Stimulated activated CD8-positive, alpha-beta memory T cell treated with anti-CD3 and anti-CD28 coated beads, Interleukin-7, amount 100 ng/mL, for 1 hour (primary cell): ENCODE measurements at places on chromosomes 5 and 9.

DNA sequence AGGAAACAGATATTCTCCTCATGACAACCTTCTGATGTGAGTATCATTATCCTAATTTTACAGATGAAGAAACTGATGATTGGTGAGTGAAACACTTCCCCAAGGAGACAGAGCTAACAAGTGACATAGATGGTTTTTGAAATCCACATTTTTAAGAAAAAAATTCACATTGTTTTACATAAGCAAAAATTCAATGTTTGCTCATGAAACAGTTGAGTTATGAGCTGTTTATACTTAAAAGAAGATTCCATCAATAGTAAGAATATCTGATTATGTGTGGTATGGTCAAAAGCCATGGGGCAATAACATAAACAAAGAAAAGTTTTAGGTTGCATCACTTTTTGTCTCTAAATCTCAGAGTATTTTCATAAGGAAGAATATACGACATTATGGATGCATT is 167.9 kb upstream of the PAPPA start:
- no peak for DNase-seq

- DNase-seq: no peak
These were observed 1.2 kb upstream of the DMRT1 start for GRCh38 chr9:840343-840742.

DNA sequence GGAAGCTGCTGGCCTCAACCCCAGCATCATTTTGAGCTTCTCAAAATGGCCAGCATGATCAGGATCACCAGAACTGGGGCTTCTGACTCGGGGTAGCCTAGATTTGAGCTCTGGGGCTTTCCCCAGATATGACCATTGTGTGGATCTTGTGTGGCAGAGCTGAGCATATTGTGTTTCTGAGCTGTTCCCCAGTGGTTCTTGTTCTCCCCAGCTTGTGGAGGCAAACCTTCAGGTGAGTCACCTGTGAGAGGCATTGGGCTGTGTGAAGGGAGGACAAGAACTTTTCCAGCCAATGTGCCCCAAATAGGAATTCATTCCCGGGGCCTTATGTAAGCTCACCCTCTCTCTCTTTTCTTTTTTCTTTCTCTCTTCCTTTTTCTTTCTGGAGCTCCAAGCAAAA is 80.7 kb upstream of the PITX1 start:
- no peak for DNase-seq

DNA sequence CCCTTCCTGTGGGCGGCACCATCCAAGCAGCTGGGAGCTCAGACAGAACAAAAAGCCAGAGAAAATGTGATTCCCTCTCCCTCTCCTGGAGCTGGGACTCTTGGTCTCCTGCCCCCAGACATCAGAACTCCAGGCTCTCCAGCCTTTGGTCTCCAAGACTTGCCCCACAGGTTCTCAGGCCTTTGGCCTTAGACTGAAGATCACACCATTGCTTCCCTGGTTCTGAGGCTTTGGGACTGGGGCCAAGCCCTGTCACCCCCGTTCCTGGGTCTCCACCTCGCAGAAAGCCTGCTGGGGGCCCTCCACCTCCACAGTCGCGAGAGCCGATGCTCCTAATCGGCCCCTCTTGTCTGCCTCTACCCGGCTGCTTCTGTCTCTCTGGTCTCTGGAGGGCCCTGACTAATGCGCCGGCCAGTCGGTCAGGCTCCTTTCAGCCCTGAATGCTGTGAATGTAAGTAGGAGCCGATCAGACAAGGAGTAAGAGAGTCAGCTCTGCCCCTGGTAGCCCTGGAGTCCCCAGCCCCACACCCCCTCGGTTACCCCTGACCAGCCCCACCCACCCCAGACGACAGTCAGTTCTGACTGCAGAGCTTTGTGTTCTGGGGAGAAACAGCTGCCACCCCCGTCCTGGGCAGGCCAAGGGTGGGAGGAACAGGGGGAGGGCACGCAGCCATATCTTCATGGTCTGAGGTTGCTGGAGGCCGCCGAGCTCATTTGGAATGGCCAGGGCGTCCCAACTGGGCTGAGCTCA is 57.5 kb downstream of the VAV2 start:
- DNase-seq: no peak

DNA sequence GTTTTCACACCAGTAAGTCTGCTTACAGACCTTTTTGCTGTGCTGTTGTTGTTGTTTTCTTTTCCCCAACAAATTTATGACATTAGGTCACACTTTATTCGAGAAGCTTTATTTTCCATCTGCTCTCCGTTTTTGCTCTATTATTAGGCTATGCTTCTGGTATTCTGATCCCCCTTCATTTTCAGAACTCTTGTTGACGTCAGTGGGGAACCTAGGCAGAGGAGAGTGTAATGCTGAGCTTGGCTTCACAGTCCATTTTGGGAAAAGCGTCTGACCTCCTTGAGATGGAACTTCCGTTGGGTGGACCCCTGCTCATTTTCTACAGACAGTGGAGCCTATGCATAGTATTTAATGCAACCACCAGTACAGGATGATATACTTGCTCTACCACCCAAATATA is 387.9 kb upstream of the MEF2C start:
- no peak for DNase-seq

GRCh38 chr5:470961-471749 is 28.2 kb downstream of the EXOC3 start:
- DNase-seq: no peak

DNA sequence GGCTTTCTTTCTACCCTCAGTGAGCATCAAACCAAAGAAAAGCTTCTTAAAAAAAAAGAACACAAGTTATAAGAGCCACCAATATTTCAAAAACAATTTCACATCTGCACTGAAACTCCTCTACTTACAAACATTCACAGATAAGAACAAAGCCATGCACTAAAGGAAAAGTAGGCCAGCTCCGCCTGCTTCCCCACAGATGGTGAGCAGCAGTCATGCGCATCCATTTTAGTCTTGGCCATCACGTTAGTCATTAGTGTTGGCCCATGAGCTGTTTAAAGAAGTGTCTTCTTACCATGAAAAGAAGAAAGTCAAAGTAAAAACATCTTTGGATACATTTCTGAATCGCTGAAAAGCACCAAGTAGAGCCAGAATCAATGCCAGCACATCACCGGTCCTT is 40.0 kb upstream of the SMIM23 start:
- no peak for DNase-seq
